Left kidney (tissue), 8 donors: ENCODE measurements at places on chromosomes 3 and 15. TPM values are rescaled to one million over a fixed set of nuclear protein-coding genes. Genes with fewer than 3 reads are reported as not detected.

GRCh38 chr3:103082501-103082900 is 647.7 kb downstream of the ZPLD1 start:
- no peak for DNase-seq

Gene BCHE
- polyA plus RNA-seq, result 11.3 TPM

GRCh38 chr3:102441832-102442231 is 7.0 kb downstream of the ZPLD1 start:
- no peak for DNase-seq

Gene ELL3
- 4.6 TPM for polyA plus RNA-seq

- DNase-seq, result no peak
These were observed 154.5 kb downstream of the ATP8B4 start for GRCh38 chr15:49964551-49964950.

DNA sequence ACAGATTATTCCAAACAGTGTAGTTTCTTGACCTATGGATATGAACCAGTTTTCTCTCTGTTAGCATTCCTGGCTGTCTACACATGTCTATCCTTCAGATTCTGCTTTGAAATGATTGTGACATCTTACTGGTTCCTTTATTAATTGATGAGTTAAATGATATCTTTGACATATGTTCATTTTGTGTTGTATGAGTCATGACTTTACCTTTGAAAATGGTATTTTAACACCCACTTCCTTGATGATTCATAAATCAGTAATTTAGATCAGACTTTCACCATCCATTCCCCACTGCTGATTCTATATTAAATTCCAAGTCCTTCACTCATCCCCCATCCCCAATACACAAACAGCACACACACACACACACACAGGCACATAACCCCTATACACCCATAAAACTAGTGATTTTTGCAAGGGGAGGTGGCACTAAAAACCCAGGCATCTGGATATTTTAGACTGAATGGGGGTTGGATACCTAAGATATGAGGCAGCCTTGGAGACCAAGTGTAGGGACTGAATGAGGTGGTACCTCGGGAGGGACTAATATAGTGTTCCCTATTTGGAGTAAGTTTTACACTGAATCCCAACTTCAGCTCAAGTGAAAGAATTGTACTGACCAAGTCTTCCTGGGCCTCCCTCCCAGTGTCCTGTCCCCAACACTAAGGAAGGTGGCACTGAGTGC is 9.7 kb downstream of the CCK start:
- no peak for DNase-seq

Gene GPR176
- 15.9 TPM for polyA plus RNA-seq

DNA sequence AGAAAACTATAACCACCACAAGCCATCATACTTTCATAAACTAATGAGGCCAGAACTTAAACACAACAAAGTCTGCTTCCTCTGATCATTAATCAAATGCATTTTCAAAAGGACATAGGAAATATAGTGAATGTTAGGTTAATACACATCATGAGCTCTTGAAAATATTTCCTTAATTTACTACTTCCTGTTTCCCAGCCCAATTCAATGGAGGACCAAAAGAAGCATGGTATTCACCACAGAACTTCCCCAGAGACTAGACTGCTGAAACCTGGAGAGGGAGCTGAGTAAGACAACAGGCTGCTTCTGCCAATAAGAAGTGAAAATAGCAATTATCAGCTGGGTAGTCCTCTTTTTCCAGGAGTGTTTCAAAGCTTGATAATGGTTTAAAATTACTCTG is 250.3 kb downstream of the ULK4 start:
- DNase-seq, result no peak

GRCh38 chr15:99097441-99098410 is 7.2 kb upstream of the SYNM start:
- no peak for DNase-seq

Gene PCOLCE2
- polyA plus RNA-seq, result 6.0 TPM

- DNase-seq, result no peak
These were observed 7.2 kb upstream of the MCF2L2 start for GRCh38 chr3:183435661-183436060.

- no peak for DNase-seq
These were observed 276.4 kb downstream of the SHOX2 start for GRCh38 chr3:157829786-157830185.

GRCh38 chr15:80783260-80783659 is 4.1 kb downstream of the CEMIP start:
- no peak for DNase-seq

DNA sequence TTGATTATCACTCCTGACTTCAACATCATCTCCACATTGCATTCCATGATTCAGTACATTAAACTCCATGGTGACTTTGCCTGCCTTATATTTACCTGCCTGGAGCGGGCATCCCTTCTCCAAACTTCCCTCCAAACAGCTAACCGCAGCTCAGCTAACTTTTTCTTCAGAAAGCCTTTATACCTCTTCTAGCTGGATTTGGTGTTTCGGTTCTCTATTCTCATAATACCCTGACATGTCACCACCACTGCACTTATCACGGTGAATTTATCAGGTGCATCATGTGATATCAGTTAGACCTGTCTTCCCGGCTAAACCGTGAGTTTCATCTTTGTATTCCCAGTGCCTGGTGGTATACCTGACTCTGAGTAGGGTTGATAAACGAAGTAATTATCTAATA is 367.6 kb downstream of the UNC13C start:
- DNase-seq, result no peak

Gene TMEM207
- polyA plus RNA-seq, result 18.1 TPM

DNA sequence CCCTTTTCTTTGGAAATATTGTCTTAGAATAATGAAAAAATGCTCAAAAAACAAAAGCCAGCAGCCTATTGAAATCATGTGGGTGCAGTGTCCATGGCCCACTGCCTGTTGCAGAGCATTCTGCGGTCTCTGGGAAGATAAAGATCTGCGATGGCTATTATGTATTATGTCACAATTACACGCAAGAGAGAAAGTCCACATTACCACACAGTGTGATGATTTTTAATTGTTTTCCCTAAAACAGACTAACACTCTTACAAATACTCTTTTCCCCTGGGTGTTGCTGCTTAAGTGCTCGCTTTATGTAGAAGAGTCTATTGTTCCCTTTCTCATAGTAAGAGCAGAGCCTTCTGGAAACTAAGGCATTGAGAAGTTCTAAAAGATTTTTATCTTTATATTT is 32.2 kb downstream of the SSR3 start:
- DNase-seq, result no peak

DNA sequence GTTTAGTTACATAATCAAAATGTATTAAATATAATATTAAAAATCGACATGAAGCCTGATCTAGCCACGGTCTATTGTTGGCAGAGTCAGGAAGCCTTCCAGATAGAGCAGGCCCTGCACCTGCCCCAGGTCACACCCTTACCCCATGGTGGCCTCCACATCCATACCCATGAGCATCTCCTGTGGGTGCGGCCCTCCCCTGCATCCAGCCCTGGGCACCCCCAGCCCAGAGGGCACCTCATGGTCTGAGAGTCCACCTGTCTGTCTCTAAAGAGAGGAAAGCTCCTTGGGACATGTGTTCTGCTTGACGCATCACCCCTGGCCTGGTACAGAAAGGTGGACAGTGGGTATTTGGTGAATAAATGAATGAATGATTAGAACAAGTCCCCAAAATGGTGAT is 37.2 kb upstream of the CSPG4 start:
- DNase-seq, result no peak

DNA sequence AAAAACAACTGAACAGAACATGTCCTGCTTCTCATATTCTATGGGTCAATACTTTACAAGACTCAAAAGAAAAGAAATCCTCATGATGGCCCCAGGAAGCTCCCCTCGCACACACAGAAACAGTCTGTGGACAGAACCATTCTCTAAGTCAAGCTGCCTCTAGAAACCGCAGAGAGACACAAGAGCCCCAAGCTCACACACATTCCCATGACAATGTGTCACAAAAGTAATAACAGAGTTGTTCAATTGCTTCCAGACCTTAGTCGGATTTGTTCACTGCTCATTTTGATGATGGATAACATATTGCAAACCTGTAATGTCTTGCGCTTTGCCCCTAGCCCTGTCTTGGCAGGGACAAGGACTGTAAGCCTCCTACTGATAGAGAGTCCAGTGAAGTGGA is 60.9 kb downstream of the UMPS start:
- DNase-seq, result no peak

DNA sequence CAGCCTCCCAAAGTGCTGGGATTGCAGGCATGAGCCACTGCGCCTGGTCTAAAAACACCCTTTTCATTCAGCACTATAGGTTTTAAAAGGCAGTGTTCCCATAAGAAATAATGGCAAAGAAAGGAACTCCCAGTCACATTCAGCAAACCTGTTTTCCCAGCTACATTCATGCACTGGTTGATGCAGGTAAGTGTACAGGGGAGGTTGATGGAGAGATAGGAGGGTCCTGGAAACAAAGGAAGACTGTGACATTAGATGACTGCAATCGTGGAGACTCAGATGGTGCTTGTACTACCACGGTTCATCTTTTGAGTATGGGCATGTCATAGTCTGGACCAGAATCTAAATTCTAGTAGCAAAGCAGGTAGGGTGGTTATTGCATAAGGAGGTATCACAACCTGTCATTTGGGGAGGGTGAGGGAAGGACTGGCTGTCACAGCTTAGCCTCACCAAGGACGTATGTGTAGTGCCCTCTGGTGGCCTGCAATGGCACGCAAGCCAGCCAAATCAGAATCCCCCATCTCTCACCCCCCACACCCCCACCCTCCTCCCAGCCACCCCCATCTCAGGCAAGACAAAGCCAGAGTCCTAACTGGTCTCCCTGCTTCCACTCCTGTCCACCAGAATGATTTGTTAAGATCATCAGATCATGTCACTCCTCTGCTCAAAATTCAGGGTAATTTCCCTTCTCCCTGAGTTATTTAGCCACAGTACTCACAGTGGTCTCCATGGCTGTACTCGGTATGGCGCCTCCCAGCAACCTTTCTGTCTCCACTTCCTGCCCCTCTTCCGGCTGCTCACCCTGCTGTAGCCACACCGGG is 28.8 kb upstream of the UBL7 start:
- DNase-seq, result peak; percentile 34

Gene MEGF11
- polyA plus RNA-seq, result 3.9 TPM
